ENCODE measurements at places on chromosomes 7 and 10.

- DNase-seq: no peak
- peaks cover 57% of the 10 kb centered on the region for H3K4me1 ChIP-seq
- no peak overlapping the region for H3K27ac ChIP-seq
- H3K4me3 ChIP-seq: no peak overlapping the region
Observed at GRCh38 chr10:63430999-63431356, 34.8 kb downstream of the JMJD1C start.

DNA sequence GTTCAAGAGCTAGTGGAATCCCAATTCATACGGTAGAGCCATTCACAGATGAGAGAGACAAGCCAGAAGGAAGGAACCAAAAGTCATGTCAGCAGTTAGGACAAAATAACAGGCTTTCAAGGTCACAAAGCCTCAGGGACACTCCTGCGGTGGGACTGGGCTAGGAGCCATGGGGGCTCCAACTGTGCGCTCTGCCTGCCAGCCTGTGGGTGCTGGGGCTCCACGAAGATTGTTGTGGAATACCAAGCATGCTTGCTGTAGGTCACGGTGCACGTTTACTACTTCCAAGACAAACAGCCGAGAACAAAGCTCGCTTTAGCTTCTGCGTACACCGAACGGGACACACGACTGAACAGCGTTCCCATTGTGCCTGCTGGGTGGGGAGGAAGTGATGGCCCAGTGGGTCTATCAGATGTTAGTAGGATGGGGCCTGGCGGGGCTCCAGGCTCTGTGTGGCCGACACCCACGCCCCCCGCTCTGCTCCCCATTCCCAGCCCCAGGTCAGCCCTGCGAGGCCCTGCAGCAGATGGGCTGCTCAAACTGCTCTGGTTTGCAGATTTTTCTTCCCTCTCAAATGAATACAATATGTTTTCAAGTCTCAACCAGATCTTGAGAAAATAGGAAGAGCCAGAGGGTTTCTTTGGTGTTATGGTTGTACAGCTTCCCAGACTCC, 158.9 kb downstream of the EGFR start:
- H3K27me3 ChIP-seq: no peaks in the 10 kb centered on the region
- no peak overlapping the region for H3K4me3 ChIP-seq
- no peaks in the 10 kb centered on the region for H3K36me3 ChIP-seq
- no peak overlapping the region for H3K27ac ChIP-seq
- peaks cover 6% of the 10 kb centered on the region for H3K4me1 ChIP-seq
- no peak for DNase-seq

GRCh38 chr7:26337232-26337865, 45.7 kb downstream of the SNX10 start:
- DNase-seq: no peak
- no peaks in the 10 kb centered on the region for H3K27me3 ChIP-seq
- H3K27ac ChIP-seq: no peak overlapping the region
- H3K4me1 ChIP-seq: peaks cover 11% of the 10 kb centered on the region
- H3K4me3 ChIP-seq: no peak overlapping the region
- no peaks in the 10 kb centered on the region for H3K36me3 ChIP-seq

DNA sequence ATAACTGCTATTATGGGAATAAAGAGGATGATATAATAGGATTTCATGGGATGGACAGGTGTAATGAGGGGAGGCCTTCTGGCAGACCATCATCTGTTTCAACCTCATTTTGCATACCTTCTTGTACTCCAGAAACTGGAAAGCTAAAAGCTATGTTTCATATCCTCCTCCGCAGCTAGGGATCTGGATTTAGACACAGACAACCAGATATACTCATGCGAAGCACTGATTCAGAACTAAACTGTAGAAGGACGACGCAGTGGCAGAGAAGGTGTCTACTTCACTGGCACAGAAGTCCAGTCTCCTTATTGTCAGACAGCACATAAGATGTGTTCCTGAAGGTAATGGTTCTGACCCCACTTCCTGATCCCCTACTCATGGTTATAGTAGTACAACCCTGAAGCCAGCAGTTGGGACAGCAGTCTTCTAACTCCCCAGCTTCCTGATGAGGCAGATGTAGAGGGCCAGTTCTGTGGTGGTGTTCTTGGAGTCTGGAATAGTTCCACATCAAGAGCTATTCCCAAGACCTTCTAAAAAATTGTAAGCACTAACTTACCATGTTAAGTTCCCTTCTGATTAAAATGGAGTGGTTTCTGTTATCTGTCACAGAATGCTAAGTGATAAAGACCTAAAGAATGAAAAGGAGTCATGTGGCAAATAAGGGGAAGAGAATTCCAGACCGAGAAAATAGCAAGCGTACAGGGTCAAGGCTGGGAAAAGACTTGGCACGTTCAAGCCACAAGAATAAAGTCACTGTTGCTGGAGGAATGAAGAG, 550.3 kb downstream of the GRM8 start:
- peaks cover 22% of the 10 kb centered on the region for H3K36me3 ChIP-seq
- peaks cover 46% of the 10 kb centered on the region for H3K4me1 ChIP-seq
- DNase-seq: no peak
- H3K27ac ChIP-seq: peak overlapping the region; percentile 2
- no peaks in the 10 kb centered on the region for H3K27me3 ChIP-seq

- H3K27me3 ChIP-seq: peaks cover 3% of the 10 kb centered on the region
- H3K4me3 ChIP-seq: peak overlapping the region; percentile 54
- H3K36me3 ChIP-seq: no peaks in the 10 kb centered on the region
- peak; percentile 63 for DNase-seq
- H3K4me1 ChIP-seq: peaks cover 44% of the 10 kb centered on the region
Observed at GRCh38 chr10:11874568-11875493, 51.7 kb downstream of the PROSER2 start.

GRCh38 chr7:157297185-157297584, 39.6 kb upstream of the DNAJB6 start:
- H3K36me3 ChIP-seq: no peaks in the 10 kb centered on the region
- DNase-seq: no peak
- H3K4me1 ChIP-seq: peaks cover 23% of the 10 kb centered on the region
- H3K27ac ChIP-seq: no peak overlapping the region
- H3K4me3 ChIP-seq: no peak overlapping the region

- H3K27me3 ChIP-seq: no peaks in the 10 kb centered on the region
- no peak overlapping the region for H3K27ac ChIP-seq
- DNase-seq: no peak
- no peaks in the 10 kb centered on the region for H3K36me3 ChIP-seq
Observed at GRCh38 chr10:62467527-62467926, 93.4 kb downstream of the ZNF365 start.

- H3K27ac ChIP-seq: no peak overlapping the region
- no peak overlapping the region for H3K4me3 ChIP-seq
- H3K4me1 ChIP-seq: peaks cover 29% of the 10 kb centered on the region
- no peak for DNase-seq
- no peaks in the 10 kb centered on the region for H3K27me3 ChIP-seq
Observed at GRCh38 chr7:69686366-69686765, 88.1 kb downstream of the AUTS2 start.

DNA sequence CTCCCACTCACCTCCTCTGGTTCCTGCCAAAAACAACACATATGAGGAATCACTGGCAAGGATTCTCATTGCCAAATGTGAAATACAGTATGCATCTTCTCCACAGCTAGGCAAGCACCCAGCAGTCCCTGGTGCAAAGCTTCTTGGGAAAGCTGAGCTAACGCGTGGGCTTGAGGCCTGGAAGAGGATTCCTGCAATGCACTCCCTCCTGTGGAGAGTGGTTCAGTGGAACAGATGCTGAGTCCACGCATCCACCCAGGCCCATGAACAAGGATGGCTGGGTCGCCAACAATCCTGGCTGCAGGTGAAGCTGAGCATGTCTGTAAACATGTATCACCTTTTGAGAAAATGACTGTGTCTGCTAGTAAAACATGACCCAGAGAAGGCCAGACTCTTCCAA, 113.2 kb upstream of the CHST15 start:
- H3K4me1 ChIP-seq: no peaks in the 10 kb centered on the region
- no peaks in the 10 kb centered on the region for H3K27me3 ChIP-seq
- no peak for DNase-seq
- 0 out of 2 replicates have a peak, but pooled peaks cover 2% of the 10 kb centered on the region for H3K36me3 ChIP-seq

DNA sequence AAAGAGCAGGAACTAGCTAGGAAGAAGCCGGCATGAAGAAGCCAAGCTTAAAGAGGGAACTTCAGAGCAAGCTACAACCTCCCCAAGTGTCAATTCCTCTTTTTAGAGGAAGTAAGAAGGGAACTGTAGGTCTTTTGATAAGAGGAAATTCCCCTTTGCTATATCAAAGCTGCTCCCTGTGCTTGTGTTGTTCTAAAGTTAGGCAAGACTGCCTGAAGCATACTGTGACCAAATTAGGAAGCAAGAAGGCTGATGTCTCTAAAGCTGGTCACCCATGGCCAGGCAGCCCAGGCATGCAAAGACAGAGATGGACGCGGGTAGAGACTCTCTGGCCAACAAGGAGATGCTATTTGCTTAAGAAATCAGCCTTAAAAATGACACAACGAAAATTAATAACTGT, 87.9 kb downstream of the RNF216 start:
- peak overlapping the region; percentile 57 for H3K27ac ChIP-seq
- no peaks in the 10 kb centered on the region for H3K27me3 ChIP-seq
- no peaks in the 10 kb centered on the region for H3K36me3 ChIP-seq
- DNase-seq: no peak
- H3K4me1 ChIP-seq: peaks cover 14% of the 10 kb centered on the region

- H3K27me3 ChIP-seq: peaks cover 47% of the 10 kb centered on the region
- no peak for DNase-seq
- H3K27ac ChIP-seq: no peak overlapping the region
- no peak overlapping the region for H3K4me3 ChIP-seq
- peaks cover 42% of the 10 kb centered on the region for H3K4me1 ChIP-seq
Observed at GRCh38 chr7:45924283-45924682, 3.2 kb upstream of the IGFBP3 start.

DNA sequence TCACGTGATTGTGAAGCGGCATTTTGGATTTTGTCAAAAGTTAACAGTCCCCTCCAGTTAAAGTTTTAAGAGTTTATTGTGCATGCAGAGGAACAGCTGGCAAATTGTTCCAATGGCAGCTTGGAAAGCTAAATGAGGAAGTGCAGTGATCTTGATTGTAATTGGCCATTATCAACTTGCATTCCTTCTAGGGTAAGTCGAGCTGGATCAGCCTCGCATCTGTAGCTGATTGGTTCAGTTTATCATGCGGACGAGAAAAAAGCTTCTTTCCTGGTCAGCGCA, 566 bp downstream of the ZNF789 start:
- peaks cover 8% of the 10 kb centered on the region for H3K36me3 ChIP-seq
- DNase-seq: no peak
- H3K4me3 ChIP-seq: peak overlapping the region; percentile 98
- peak overlapping the region; percentile 96 for H3K27ac ChIP-seq
- peaks cover 5% of the 10 kb centered on the region for H3K27me3 ChIP-seq

DNA sequence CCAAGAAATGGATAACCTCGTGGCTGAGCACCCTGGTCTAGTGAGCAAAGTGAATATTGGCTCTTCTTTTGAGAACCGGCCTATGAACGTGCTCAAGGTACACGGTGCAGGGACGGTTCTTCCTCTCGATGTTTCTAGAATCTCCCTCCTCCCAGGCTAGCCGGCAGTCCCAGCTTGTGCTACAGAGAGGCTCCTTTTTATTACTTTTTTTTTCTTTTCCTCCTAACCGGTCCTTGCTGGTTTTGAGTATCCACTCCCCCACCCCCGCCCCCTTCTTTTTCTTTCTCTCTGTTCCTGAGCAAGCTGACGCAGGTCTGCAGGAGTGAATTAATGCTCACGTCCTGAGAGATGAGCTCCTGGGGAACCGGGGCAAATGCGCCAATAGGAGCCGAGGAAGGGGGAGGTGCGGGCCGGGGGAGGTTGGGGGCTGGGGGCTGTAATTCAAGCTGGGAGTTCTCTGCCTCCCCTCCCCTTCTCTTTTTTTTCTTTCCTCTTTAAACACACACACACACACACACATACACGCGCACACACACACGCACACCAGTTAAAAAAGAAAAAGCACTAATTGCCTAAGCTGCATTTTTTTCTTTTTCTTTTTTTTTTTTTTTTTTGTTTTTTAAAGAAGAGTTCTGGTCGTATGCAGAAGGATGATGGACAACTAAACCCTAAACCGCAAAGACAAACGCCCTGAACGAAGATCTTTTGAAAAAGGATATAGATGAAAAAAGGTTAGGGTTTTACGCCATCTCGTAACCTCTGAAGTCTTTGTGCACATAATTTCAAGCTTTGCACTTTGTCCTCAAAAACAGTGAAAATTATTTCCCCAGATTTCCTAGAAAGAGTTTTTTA, 6.6 kb downstream of the CPA2 start:
- peak overlapping the region; percentile 98 for H3K27ac ChIP-seq
- no peaks in the 10 kb centered on the region for H3K36me3 ChIP-seq
- peaks cover 69% of the 10 kb centered on the region for H3K4me1 ChIP-seq
- peak; percentile 84 for DNase-seq
- H3K4me3 ChIP-seq: peak overlapping the region; percentile 59
- H3K27me3 ChIP-seq: peaks cover 10% of the 10 kb centered on the region

GRCh38 chr10:30791197-30791611, 161.7 kb upstream of the LYZL2 start:
- peaks cover 6% of the 10 kb centered on the region for H3K36me3 ChIP-seq
- H3K27me3 ChIP-seq: peaks cover 12% of the 10 kb centered on the region
- no peak for DNase-seq
- H3K4me3 ChIP-seq: no peak overlapping the region
- H3K4me1 ChIP-seq: peaks cover 6% of the 10 kb centered on the region
- H3K27ac ChIP-seq: no peak overlapping the region

- H3K4me3 ChIP-seq: no peak overlapping the region
- no peaks in the 10 kb centered on the region for H3K36me3 ChIP-seq
- H3K4me1 ChIP-seq: peaks cover 17% of the 10 kb centered on the region
- H3K27me3 ChIP-seq: no peaks in the 10 kb centered on the region
Observed at GRCh38 chr7:142868986-142869415, 14.1 kb downstream of the EPHB6 start.

- H3K27me3 ChIP-seq: peaks cover 5% of the 10 kb centered on the region
Observed at GRCh38 chr7:125136341-125136740, 206.7 kb upstream of the POT1 start.

DNA sequence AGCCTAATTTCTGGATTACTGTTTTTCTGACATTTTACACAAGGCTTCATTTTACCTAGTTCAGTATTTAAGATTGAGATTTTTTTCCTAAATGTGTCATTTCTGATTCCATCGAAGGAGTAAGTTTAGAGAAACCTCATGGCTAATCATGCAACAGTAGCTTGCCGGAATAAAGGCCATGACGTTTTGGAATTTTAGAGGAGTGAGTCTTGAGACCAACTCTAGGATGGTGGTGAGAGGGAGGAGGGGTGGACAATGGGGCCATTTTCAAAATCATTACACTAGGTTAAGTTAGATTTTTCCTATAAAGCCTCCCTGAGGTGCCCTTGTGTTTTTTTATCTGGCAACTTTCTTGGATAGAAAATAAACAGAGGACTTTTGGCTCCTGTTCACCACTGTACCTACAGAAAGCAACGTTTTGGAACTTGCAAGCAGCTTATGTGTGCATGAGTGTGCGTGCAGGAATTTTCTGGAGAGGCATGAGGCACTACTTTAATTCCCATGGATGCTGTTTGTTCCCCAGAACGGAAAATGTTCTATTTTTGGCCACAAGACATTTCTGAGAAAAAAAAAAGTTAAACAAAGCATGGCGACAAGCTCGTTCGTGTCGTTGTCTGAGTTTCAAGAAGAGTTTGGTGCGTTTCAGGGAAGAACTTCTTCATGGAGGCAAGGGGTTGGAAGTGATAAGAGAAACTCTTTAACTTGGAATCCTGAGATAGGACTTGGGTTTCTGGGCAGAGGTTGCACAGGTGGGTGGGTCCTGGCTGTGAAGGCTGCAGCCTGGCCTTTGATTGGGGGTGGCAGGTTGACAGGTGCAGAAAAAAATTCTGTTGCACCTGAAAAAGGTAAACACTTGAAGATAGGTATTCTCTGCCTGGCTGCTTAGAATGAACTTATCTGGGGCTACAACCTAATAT, 178.1 kb downstream of the PTEN start:
- H3K27ac ChIP-seq: no peak overlapping the region
- H3K36me3 ChIP-seq: peaks cover 2% of the 10 kb centered on the region
- H3K27me3 ChIP-seq: no peaks in the 10 kb centered on the region
- H3K4me1 ChIP-seq: peaks cover 30% of the 10 kb centered on the region

- no peaks in the 10 kb centered on the region for H3K27me3 ChIP-seq
- H3K27ac ChIP-seq: no peak overlapping the region
- H3K36me3 ChIP-seq: peaks cover 34% of the 10 kb centered on the region
- H3K4me3 ChIP-seq: no peak overlapping the region
- H3K4me1 ChIP-seq: no peaks in the 10 kb centered on the region
Observed at GRCh38 chr7:97847791-97848190, 24.4 kb downstream of the ASNS start.

All from WTC11 (cell line).